ENCODE measurements at places on chromosomes 5 and 9. TPM values are rescaled to one million over a fixed set of nuclear protein-coding genes. Genes with fewer than 3 reads are reported as not detected.

Gene RLN2
- total RNA-seq = 4.5 TPM

Gene TXNDC8
- not detected for total RNA-seq

Gene LMX1B
- not detected for total RNA-seq

Gene TPPP
- total RNA-seq = 0.55 TPM

Gene BTNL9
- total RNA-seq = not detected

Gene ANKRD31
- 0.58 TPM for total RNA-seq

Gene RMRP
- 10,452 TPM for total RNA-seq

Gene IFNK
- not detected for total RNA-seq

Gene NTNG2
- total RNA-seq = 10.9 TPM

Gene IRX1
- not detected for total RNA-seq

Gene SLC45A2
- not detected for total RNA-seq

Gene KLF4
- 0.20 TPM for total RNA-seq

Gene JAK2
- total RNA-seq = 23.5 TPM

Measured in activated naive CD8-positive, alpha-beta T cell treated with anti-CD3 and anti-CD28 coated beads, Interleukin-2, amount 10 ng/mL, durations not matched to agents 7 days and 5 days (primary cell).